Erythroblast (primary cell): ENCODE measurements at places on chromosomes 12 and 14.

- DNase-seq, result no peak
Observed at GRCh38 chr14:36333119-36333518, 12.7 kb upstream of the MBIP start.

- no peak for DNase-seq
Observed at GRCh38 chr12:127008755-127009403, 1258.1 kb upstream of the TMEM132C start.

DNA sequence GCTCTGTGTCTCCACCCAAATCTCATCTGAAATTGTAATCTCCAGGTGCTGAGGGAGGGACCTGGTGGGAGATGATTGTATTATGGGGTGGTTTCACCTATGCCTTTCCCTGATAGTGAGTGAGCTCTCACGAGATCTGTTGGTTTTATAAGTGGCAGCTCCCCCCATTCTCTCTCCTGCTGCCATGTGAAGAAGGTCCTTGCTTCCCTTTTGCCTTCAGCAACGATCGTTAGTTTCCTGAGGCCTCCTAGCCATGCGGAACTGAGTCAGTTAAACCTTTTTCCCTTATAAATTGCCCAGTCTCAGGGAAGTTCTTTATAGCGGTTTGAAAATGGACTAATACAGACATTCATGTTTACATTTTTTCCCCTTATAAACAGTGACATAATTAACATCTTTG is 36.1 kb downstream of the PELI2 start:
- DNase-seq, result no peak

- DNase-seq, result no peak
Observed at GRCh38 chr12:91138337-91138920, 27.1 kb upstream of the LUM start.

DNA sequence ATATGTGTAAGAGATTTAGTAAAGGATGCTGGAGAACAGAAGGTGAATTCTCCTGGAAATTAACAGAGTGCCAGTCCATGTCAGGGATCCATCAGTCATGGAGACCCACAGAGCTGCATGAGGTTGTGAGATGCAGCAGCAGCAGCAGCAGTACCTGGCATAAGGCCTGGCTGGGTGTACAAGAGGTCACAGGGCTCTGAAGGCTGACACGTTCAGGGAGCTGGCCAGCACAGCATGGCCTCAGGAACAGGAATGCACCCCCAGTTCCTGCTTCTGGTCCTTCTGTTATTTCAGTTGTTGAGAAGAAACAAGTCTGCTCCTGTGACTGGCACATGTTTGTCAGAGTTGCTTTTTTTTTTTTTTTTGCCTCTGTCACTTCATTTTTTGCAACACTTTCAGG is 210.8 kb downstream of the CNTN1 start:
- DNase-seq, result no peak

DNA sequence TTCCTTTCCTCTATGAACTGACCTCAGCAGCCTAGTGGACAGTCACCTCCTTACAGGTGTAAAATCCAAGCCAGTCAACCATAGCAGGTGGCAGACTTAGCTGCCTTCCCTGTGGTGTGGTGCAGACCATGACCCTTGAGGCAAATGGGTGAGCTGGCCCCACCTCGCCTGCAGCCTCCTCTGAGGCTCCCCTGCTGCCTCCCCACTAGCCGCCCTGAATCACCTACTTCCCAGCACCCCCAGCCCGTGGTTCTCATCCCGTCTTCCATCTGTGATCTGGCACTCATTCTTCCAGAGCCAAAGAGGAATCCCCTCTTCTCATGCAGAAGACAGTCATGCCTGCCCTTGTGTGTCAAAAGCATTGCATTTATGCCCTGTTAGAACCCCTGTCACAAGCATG is 34.4 kb upstream of the TSPAN9 start:
- no peak for DNase-seq

DNA sequence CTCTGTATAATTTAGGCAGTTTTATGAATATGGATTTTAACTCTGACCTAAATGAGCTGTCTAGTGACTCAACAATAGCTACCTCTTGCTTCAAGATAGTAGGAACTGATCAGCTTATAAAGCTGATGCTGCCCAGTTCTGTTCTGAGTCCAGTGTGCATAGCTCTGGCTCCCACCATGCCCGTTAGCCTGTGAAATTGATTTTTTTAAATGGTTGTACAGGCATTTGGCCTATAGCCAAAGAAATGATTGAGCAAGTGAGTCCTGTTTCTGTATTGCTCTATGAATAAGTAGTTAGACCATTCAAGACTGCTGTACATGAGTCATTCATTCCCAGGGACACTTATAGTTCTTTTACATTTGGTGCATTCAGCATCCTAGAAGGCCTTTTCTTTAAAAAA is 36.4 kb downstream of the SAMD4A start:
- DNase-seq, result no peak

GRCh38 chr14:91277546-91278382 is 33.3 kb upstream of the GPR68 start:
- no peak for DNase-seq

DNA sequence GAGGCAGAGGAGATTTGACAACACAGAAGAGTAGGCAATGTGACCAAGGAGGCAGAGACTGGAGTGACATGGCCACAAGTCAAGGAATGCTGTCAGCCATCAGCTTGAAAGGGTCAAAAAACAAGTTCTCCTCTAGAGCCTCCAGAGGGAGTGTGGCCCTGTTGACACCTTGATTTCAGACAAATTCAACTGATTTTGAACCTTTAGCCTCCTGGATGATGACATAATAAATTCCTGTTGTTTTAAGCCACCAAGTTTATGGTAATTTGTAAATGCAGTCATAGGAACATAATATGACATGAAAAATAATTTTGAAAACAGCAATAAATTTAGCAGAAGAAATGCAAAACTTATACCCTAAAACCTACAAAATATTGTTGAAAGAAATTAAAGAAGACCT is 8.5 kb upstream of the NGDN start:
- no peak for DNase-seq

GRCh38 chr12:75848431-75848925 is 183.1 kb downstream of the PHLDA1 start:
- no peak for DNase-seq

DNA sequence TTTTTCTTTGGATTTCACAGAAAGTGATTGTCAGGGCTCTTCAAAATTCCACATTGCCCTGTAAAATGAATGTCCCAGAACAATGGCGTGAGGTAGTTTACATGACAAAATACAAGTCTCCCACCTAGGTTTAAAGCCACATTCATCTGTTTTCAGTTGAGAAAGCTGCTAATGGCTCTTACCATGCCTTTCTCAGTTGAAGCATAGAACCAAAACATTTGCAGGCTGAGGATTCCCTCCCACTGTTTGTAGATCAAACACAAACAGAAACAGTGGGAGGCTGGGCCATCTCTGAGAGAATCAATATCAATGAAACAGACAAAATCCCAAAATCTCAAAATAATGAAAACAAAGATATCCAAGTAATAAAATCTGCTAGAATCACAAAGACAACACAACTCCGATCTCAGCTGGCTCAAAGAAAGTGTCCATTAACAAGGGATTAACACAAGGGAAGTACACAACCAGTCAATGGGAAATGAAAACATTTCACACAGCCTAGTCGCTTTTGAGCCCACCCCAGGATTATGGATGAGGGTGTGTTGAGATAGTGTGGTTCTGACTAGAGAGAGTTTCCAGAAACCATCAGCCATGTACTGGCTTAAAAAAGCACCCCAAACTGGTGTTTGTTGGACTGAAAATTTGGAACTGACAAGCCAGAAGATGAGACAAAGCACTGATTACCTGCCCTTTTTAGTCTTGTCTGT is 54.5 kb upstream of the TMEM260 start:
- DNase-seq, result no peak

- no peak for DNase-seq
Observed at GRCh38 chr12:23534196-23534595, 415.3 kb downstream of the SOX5 start.

DNA sequence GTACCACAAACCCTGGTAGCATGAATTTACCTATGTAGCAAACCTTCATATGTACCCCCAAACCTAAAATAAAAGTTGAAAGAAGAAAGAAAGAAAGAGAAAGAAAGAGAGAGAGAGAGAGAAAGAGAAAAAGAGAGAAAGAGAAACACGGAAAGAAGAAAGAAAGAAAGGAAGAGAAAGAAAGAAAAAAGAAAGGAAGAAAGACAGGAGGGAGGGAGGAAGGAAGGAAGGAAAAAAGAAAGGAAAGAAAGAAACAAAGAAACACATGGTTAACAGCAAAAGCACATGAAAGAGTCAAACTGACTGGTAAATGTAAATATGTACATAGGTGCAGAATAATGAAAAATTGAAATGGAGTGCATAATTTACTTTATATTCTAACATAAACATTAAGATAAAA is 903.4 kb downstream of the LRFN5 start:
- DNase-seq, result no peak

DNA sequence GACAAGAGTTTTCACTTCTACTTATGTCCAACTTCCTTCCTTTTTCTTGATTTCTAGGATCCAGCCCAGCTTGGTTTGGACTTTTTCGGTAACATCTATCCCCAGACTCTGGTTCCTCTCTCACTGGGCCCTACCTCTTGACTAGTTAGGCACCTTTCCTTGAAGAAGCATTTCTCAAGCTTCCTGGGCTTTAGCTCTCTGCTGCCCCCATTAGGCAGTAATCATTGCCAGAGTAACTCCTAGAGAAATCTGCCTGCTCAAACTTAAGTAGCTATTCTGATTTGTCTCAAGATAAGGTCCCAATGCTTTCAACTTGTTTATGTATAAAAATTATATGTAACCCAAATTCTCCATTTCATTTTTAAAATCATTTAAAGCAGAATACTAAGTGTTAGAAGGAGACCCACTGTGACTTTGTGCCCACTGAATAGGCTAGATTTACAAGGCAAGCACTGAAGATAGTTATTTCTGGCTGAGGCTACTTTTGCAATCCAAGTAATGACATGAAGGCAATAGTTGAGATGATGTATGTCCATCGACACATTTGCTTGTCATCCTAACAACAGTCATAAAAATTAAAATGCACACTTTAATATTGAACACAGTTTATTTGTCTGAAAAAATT is 275.0 kb upstream of the G2E3 start:
- DNase-seq, result peak; percentile 9

DNA sequence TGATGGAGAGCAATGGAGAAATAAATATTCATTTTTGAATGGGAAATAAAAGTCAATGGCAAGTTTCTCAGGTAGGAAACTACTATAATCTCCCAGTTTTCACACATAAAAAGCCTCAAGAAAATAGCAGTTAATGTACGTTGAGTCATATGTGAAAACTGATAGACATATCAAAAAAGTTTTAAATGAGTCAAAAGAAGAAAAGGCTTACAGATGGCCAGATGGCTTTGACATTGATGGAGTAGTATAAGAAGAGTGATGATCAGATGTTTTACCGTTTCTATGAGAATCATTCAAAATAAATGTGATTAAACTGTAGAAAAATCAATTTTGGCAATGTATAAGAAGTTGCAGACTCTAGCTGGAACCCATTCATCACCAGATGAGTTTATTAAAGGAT is 97.8 kb downstream of the LLPH start:
- DNase-seq, result no peak

GRCh38 chr12:101939856-101940265 is 62.5 kb downstream of the DRAM1 start:
- peak; percentile 71 for DNase-seq

- DNase-seq, result no peak
Observed at GRCh38 chr12:39440101-39440500, 2.8 kb downstream of the KIF21A start.

- DNase-seq, result no peak
Observed at GRCh38 chr12:84793558-84794367, 118.8 kb downstream of the SLC6A15 start.

DNA sequence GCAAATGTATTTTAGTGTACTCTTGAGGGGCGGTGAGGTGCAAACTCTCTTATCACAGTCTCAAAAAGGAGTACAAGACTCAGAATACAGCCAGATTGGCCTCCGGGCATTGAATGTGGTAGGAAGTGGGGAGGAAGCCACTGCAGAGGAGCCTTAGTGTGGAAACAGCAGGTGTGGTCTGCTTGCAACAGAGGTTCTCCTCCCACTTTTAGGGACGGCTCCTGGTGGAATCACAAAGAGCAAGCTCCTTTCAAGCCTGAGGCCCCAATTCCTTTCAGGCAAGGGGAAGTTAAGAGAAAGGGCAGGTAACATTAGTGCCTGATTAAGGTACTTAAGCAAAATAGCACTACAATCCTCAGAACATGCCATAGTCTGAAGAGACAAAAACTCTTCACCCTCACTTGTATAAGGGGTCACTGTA is 23.7 kb upstream of the SLC2A3 start:
- no peak for DNase-seq

GRCh38 chr12:26623136-26623535 is 209.9 kb downstream of the ITPR2 start:
- DNase-seq, result no peak

- DNase-seq, result no peak
Observed at GRCh38 chr12:119681728-119682638, 14.1 kb downstream of the PRKAB1 start.

GRCh38 chr14:106879241-106879640 is 1352.9 kb downstream of the TMEM121 start:
- peak; percentile 70 for DNase-seq

- DNase-seq, result no peak
Observed at GRCh38 chr12:20561871-20562270, 133.3 kb upstream of the SLCO1C1 start.

GRCh38 chr12:28938581-28939235 is 210.4 kb upstream of the FAR2 start:
- no peak for DNase-seq
